ENCODE measurements at places on chromosomes 2 and 18. TPM values are rescaled to one million over a fixed set of nuclear protein-coding genes. Genes with fewer than 3 reads are reported as not detected.

GRCh38 chr2:147631294-147631693 lies 213.5 kb upstream of the ACVR2A start:
- DNase-seq = no peak

DNA sequence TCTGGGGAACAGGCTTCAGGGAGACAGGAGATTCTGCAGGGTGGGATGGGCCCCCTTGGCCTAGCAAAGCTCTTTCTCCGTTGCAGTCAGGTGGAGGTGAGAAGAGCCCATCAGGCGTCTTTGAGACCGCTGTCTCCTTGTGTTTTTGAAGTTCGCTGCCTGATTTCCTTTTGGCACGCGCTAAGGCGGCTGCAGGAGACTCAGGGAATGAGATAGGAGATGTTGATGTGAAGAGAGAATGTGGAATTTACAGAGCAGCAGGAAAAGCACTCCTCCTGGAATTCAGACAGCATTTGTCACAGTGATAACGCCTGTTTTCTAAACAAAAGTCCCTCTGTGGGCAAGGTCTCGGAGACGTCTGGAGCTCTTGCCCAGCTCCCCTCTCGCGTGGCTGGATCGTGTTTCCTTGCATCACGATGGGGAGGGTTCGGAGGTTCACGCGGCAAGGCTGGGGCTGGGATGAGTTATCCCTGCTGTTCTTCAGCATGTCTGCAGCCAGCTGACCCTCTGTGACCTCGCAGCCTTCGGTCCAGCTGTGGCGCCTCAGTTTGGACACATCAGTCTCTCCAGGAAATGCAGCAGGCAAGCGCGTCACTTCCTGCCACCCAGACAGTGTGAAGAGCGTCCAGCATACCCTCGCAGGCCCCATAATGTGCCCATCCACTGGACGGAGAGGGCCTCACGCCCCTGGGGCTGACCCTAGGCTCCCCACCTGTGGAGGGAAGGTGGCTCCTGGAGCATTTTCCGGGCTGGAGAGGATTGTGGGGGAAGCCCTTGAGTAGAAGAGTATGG lies 30.2 kb downstream of the GLI2 start:
- DNase-seq = peak; percentile 82

DNA sequence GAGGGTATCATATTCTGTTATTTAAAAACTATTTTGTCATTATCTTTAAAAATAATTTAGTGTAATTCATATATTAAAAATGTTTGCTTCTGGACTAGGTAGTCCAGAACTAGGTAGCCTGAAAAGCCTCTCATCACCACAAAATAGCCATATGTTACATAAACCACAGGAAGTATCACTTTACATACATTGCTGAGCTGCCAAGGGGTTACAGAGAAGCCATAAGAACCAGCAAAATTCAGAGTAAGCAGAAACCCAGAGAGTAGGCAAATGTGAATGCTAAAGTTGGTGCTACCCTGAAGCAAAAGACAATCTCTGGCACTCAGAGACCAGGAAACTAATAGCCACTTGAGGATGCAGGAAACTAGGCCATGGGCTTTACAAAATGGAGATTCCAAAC lies 60.9 kb downstream of the LOXHD1 start:
- DNase-seq = no peak

DNA sequence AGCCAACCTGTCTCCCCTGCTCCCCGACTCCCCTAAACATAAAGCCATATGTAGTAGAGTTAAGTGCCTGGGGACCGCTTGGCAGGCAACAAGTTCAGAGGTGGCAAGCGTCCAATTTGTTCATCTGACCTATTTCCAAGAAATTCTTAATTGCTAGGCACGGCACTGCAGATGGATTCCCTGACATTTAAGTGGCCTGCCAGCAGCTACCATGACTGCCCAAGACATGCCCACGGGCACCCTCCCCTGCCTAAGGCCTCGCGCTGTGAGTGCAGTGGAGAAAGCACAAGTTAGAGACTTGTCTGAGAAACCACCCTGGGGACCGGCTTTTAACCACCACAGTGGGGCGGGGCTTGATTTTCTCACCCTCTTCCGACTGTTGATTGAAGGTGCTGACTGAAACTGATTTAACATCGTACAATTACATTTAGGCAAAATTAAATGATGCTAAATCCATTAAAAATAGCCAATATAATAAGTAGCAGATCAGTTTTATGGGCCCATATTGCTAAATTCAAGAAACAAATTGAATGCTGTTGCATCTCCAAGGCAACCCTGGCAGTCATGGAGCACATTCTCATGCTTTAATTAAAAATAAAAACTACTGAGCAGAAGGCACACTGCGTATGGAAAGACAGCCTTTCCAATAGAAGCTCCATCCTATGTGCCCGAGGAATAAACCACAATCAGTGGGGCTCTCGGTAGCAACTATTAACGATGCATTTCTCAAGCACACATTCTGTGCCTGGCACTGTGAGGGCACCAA lies 163.6 kb upstream of the ACAA2 start:
- no peak for DNase-seq

GRCh38 chr2:17813742-17814473 lies 2.4 kb upstream of the MSGN1 start:
- DNase-seq = no peak

GRCh38 chr2:148999451-148999921 lies 39.0 kb upstream of the LYPD6B start:
- DNase-seq = no peak

GRCh38 chr18:57775937-57776336 lies 27.2 kb downstream of the ATP8B1 start:
- no peak for DNase-seq

- no peak for DNase-seq
Measured at GRCh38 chr2:46923041-46923528, 7.5 kb upstream of the MCFD2 start.

DNA sequence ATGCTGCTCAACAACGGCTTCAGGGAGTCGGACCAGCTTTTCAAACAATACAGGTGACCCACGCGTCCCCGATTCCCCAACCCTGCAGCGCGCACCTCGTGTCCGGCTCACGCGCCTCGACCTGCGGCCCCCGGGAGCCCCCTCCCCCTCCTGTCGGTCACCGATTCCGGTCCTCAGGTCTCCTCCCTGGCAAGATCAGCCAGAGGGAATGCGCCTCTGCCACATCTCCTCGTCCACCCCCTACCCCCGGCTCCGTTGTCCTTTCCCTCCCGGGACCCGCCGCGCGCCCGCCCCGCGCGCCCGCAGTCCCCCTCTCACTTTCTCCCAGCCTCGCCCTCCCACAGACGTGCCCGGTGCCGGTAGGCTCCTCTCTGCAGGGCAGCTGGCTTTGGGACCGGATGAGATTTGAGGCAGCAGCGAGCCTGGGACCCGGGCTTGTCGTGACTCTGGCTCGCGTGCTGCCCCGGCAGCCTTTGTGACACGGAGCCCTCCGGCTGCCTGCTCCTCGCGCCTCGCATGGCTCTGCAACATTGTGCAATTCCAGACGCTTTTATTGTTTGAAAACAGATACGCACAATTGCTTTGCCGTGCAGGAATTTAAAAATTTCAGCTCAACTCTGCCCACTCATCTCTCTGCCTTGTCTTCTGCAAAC lies 558 bp downstream of the TTC39C start:
- peak; percentile 89 for DNase-seq

DNA sequence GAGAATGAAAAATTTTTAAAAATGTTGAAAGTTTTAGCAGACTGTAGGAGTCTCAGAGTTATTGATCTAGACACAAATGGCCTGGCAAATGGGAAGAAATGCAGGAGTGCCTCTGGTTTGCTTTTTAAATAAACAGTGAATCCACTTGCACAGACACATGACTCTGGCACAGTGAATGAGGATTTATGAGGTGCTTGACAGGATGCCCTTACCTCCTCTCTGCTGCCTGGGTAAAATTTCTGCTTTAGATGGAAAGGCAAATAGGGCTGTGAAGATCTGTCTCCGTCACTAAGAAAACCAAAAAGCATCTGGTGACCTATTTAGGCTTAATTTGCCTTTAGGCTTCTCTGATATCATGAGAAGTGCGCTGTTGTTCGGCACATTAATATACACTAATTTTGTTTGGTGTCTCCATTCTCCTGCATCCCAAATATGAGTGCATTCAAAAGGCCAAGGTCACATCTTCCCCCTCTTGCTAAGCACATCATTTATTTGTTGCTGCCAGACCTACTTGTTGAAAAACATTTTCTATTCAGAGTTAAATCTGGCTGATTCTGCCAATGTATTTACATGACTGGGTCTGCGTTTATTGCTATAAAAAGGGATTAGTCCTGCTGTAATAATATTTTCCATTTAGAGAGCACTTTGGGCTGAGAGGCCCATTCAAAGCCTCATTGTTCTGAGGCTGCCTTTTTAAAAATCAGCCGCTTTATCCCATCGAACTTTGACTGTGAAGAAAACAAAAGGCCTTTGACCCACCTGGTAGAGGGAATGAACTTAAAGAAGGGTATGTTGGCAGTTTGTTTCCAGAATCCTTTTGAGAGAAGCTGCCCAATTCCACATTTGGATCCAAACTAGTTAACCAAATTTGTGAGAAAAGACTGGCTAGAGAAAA lies 94.9 kb downstream of the RNF152 start:
- DNase-seq = no peak

DNA sequence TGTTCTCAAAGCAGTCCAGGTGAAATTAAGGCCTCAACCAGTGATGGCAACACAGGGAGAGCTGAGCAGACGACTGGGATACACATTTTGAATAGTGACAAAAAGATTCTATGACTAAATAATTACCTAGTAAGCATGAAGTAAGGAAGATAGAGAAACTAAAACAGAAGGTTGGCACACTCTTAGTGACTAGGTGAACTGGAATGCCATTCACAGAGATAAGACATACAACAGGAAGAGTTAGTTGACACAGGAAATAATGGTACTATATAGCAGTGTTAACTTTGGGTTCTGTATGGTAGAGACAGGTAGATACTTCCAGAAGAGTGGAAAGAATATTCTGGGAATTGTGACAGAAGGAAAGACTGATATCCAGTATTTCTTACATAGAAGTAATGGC lies 181.8 kb upstream of the NT5C1B start:
- no peak for DNase-seq

- no peak for DNase-seq
Measured at GRCh38 chr2:119671016-119671415, 8.0 kb upstream of the TMEM177 start.

DNA sequence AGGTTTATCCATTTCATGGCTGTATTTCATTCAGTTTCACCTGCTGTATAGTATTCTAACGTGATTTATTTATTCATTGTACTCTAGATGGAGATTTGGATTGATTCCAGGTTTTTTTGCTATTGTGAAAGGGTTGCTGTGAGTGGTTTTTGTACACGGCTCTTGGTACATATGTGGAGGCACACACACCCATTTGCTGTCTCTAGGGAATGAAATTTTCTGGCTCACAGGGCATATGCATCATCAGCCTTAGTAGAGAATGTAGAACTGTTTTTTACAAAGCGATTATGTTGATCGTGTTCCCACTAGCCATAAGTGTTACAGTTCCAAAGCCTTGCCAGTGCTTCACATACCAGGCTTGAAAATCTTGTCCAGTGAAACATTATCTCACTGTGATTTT lies 5.1 kb downstream of the SPTBN1 start:
- DNase-seq = no peak

GRCh38 chr18:44699572-44700261 lies 19.0 kb downstream of the SETBP1 start:
- DNase-seq = no peak

DNA sequence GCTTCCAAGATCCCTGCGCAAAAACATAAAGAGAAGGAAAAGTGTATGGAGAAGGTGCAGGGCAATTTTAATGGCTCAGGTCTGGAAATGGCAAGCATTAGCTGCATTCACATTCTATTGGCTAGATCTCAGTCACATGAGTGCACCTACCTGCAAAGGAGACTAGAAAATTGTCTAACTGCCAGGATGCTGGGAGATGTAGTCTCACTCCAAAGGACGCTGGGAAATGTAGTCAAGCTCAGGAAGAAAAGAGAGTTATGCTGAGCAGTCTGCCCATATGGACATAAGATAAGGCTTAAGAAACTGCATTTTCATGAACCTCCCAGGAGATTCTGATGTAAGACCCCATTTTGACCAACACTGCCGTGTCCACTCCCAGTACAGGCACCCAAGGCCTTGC lies 9.5 kb upstream of the KLHL29 start:
- no peak for DNase-seq

DNA sequence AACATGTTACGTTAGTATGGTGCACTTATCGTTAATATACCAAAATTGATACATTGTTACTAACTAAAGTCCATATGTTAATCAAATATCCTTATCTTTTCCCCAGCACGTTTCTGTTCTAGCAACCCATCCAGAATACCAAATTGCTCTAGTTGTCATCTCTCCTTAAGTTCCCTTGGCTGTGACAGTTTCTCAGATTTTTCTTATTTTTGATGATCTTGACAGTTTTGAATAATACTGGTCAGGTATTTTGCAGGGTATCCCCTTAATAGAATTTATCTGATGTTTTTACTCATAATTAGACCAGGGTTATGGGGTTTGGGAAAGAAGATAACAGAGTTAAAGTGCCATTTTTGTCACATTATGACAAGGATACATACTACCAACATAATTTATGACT lies 47.8 kb downstream of the TFPI start:
- no peak for DNase-seq

GRCh38 chr2:39492095-39492590 lies 55.1 kb upstream of the MAP4K3 start:
- no peak for DNase-seq

GRCh38 chr2:218429911-218430692 lies 11.2 kb downstream of the VIL1 start:
- DNase-seq = peak; percentile 64

DNA sequence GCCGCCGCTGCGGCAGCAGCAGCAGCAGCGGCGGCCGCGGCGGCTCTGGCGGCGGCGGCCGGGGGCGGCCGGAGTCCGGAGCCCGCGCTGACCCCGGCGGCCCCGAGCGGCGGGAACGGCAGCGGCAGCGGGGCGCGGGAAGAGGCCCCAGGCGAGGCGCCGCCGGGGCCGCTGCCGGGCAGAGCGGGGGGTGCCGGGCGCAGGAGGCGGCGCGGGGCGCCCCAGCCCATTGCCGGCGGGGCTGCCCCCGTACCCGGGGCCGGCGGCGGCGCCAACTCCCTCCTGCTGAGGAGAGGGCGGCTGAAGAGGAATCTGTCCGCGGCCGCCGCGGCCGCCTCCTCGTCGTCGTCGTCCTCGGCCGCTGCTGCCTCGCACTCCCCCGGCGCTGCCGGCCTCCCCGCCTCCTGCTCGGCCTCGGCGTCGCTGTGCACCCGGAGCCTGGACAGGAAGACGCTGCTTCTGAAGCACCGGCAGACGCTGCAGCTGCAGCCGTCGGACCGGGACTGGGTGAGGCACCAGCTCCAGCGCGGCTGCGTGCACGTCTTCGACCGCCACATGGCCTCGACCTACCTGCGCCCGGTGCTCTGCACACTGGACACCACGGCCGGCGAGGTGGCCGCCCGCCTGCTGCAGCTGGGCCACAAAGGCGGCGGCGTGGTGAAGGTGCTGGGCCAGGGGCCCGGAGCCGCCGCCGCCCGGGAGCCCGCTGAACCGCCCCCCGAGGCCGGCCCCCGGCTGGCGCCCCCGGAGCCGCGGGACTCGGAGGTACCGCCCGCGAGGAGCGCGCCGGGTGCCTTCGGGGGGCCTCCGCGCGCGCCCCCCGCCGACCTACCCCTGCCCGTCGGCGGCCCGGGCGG lies 646 bp downstream of the PHLPP1 start:
- peak; percentile 95 for DNase-seq

GRCh38 chr2:15669375-15669910 lies 77.8 kb downstream of the DDX1 start:
- no peak for DNase-seq

Gene TUBB6
- 35.5 TPM for polyA plus RNA-seq

Gene RFTN2
- 0.65 TPM for polyA plus RNA-seq

Gene BOK
- 7.2 TPM for polyA plus RNA-seq

Gene MYOM1
- 2.4 TPM for polyA plus RNA-seq

Gene ACTG2
- 10.9 TPM for polyA plus RNA-seq

Gene NEURL3
- polyA plus RNA-seq = 0.35 TPM

Gene HTR2B
- 0.41 TPM for polyA plus RNA-seq

Gene GALNT13
- polyA plus RNA-seq = not detected

Gene ACADL
- polyA plus RNA-seq = 0.07 TPM

Gene KRTCAP3
- 4.5 TPM for polyA plus RNA-seq

Measured in spleen (tissue), 13 donors.